Activated effector memory CD4-positive, alpha-beta T cell treated with Interleukin-2 at 50 U/mL for 16 hours (primary cell): ENCODE measurements at places on chromosomes 7 and 10.
A peak's percentile ranks its signal among the peaks of the same experiment; 100 is the strongest.

GRCh38 chr10:58066979-58067378 lies 200.7 kb downstream of the IPMK start:
- no peak for DNase-seq

DNA sequence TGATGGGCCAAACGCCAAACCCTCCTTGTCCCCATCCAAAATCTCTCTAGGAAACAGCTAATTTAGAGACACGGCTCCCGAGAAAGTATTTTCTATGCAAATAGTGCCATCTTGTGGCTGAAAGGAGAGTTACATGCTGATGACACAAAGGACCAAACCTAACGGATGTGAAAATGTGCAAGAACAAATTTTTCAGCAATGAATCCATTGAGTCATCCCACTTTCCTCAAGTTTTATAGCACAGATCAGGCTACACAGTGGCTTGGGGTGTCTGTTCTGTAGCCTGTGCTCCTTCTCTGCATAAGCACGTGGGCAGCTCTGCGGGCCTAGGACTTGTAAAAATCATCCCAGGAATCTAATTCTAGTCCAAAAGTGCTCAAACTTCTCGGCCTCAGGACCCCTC lies 154.8 kb upstream of the PRR15 start:
- no peak for DNase-seq

- DNase-seq: no peak
Measured at GRCh38 chr7:97446361-97446760, 285.5 kb upstream of the TAC1 start.

DNA sequence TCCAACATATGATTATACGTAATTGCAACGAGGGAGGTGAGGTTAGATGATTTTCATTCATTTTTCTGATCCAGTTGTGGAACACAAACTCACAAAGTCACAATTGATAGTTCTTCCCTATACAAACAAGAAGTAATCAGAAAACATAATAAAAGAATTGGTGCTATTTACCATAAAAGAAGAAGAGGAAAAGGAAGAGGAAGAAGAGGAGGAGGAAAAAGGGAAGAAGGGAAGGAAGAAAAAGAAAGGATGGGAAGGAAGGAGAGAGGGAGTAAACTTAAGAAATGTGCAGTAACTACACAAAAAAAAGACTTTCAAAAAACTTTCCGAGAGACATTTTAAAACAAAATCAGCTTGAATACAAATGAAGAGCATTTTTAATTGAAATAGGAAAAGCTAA lies 65.0 kb downstream of the CCDC71L start:
- DNase-seq: no peak

- DNase-seq: no peak
Measured at GRCh38 chr7:49783446-49783845, 10.0 kb downstream of the VWC2 start.

DNA sequence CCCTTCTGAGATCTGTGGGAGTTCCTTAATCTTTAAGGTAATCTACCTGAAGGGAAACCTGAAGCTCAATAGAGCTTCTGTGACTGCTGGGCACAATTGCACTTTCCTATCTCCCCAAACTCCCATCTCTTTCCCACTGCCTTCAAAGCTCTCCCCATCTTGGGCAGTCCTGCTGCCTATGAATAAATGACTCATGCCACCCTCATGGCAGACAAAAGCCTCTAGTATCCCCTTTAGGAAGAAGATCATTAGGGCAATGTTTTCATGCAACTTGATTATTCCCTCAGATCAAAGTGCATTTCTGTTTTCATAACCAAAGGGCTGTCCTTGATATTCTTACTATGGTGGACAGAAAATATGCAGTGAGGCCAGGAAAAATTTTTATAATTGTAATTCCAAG lies 704.9 kb upstream of the LRRN3 start:
- no peak for DNase-seq

GRCh38 chr7:116560021-116560970 lies 35.5 kb downstream of the CAV1 start:
- DNase-seq: no peak

- peak; percentile 60 for DNase-seq
Measured at GRCh38 chr7:50304911-50305582, 531 bp downstream of the IKZF1 start.

GRCh38 chr7:117645481-117646165 lies 165.8 kb downstream of the CFTR start:
- no peak for DNase-seq

DNA sequence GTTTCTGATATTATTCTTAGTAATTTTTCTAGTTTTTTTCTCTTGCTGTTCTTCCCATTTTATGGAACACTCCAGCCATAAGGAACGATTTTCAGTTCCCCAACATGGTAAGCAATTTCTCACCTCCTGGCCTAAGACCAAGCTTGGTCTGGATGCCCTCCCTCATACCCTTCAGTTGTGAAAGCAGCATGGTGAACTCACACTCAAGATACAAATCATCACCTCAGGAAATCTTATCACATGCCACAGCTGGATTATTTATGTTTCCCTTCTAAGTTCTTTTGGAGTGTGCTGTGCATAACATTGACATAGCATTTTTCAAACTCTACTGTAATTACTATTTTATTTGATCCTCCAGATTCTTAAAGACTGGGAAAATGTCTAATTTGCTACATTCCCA lies 216.6 kb downstream of the AGMO start:
- DNase-seq: no peak

- DNase-seq: no peak
Measured at GRCh38 chr10:100744136-100744986, 1.0 kb upstream of the PAX2 start.

DNA sequence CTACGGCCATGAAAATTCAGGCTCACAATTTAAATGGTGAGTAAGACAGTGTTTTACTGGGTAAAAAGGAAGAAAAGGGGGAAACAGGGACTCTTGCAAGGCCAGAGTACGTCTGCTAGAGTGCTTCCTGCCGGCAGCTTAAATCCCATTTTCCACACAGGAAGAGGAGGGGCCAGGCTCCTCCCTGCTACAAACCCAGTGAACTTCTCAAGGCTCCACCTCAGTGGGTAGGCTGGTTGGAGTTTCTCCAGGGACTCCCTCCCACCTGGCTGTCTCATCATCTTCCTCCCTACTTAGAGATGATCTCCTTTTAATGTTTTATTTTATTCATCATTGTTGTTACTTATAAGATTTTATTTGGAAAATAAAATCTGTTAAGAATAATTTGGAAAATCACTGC lies 62.6 kb upstream of the SEMA3C start:
- DNase-seq: no peak

GRCh38 chr7:130275826-130276297 lies 9.2 kb downstream of the CPA2 start:
- no peak for DNase-seq

- DNase-seq: no peak
Measured at GRCh38 chr7:11175887-11176286, 202.2 kb downstream of the PHF14 start.

DNA sequence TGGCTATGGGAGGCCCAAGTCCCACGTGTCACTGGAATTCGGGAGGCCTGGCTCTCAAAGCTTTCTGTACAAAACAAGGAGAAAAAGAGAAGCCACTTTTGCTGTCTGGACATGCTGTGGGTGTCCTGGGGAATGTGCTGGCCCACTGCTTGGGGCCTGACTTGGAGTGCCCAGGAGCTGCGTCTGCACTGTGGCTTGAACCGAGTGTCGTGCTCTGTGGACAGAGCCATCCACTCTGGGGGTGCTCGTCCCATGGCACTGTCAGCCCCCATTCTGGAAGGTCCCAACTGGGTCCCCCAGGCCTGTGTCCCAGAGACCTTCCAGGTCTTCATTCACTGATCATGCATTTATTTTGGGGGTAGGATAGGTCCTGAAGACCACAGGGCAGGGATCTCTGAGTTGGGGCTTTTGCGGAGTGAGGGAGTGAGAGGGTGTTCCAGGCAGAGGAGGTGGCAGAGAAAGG lies 138.0 kb downstream of the LHPP start:
- DNase-seq: no peak

GRCh38 chr7:99287779-99288534 lies 15.3 kb downstream of the MYH16 start:
- DNase-seq: no peak

DNA sequence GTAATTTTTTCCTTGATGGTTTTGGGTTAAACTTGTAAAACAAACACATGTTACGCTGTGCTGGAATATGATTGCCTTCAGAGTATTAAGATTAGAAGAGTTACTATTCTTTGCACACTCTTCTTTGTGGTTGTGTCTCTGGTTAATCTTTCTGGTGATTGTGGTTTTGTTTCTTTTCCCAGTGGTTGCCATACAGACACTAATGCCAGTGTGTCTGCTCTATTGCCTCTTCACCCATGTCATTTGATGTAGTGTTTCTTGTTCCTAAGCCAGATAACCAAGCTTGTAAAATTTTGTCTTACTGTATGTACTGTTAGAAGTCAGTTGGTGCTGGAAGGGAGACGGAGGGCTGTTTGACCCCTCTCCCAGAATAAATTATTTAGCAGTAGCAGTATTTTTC lies 124.8 kb downstream of the PHTF2 start:
- DNase-seq: no peak

GRCh38 chr7:42692621-42693020 lies 219.2 kb downstream of the C7orf25 start:
- no peak for DNase-seq

GRCh38 chr10:26359670-26360069 lies 78.5 kb upstream of the APBB1IP start:
- DNase-seq: no peak

DNA sequence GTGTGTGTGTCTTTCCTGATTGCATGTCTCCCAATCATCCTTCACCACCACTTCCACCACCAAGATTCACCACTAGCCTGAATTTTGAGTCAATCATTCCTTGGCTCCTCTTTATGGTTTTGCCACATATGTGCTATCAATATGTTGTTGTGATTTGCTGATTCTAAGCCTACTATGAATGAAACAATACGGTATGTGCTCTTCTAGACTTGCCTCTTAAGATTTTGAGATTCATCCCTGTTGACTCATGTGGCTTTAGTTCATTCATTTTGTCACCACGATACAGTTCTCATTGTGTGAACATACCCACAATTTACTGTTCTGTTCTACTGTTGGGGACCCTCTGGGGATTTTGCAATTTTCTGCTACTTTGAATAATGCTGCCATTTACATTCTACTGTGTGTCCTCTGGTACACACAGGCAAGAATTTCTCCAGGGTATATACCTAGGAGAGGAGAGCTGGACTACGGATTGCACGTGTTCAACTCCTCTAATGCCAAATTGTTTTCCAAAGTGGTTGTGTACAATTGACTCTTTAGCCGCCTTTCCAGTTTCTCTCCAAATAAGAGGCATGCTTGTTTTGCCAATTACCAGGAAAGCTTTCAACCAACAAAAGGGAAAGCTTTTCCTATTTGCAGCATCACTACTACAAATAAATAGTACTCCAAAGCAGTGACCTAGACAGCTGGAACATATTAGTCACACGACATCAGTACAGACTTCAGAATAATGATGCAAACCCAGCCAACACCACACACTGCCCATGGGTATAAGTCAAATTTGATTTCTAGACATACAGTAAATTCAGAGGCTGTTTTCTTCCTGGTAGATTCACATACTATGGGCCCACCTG lies 30.0 kb downstream of the SGMS1 start:
- no peak for DNase-seq

DNA sequence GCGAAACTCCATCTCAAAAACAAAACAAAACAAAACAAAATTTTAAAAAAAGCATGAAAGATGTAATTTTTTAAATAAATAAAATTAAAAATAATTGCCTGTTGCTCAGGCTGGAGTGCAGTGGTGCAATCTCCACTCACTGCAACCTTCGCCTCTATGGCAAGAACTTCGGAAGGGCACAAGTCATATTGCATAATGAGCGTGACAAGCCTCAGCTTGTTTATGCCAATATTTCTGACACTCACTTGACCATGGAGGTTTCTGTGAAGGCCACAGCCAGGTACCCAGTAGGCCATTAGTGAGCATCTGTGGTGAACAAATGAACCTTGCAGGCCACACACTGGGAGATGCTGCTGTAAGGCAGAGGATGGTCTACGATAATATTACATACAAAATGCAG lies 106.1 kb upstream of the KMT2C start:
- no peak for DNase-seq

- DNase-seq: no peak
Measured at GRCh38 chr7:93574269-93574645, 267 bp downstream of the CALCR start.
